ENCODE measurements at places on chromosomes 16 and 17.
A peak's percentile ranks its signal among the peaks of the same experiment; 100 is the strongest.

GRCh38 chr17:68057531-68057952 lies 22.0 kb downstream of the KPNA2 start:
- no peak for DNase-seq

GRCh38 chr16:57720142-57720575 lies 15.4 kb upstream of the KATNB1 start:
- peak; percentile 28 for DNase-seq

- DNase-seq = peak; percentile 97
Observed at GRCh38 chr16:87457709-87458423, 35.0 kb downstream of the ZCCHC14 start.

GRCh38 chr16:62764572-62764971 lies 728.3 kb upstream of the CDH8 start:
- DNase-seq = no peak

DNA sequence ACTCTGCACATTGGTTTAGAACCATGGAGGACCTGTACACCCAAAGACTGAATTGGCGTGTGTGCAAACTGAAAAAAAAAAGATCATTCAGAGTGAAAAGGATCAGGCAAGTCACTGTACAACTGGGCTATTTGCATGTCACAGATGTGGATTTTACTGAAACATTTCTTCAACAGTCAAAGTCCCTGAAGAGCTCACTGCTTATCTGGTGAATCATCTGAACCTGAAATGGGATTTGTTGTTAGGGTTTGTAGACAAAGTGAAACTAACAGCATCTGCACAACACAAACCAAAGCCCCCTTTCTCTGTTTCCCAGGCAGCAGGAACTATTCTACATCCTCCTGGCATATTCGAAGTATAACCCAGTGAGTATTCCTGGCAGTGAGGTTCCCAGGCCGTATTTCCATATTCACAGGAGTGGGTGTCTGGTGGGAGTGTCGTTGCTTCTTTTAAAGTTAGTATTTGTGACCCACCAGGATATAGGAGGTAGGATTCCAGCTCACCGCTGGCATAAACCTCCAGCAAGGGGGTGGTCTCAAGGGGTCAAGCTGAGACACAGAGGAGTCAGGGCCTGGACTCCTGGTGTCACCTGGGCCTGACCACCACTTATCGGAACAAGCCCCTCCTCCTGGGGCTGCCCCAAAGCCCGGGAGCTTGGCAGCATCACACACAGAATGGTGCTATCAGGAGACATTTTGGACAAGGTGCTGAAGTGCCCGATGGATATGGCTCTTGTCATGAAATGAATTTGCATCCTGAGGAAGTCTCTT lies 80.9 kb downstream of the GOSR1 start:
- no peak for DNase-seq

DNA sequence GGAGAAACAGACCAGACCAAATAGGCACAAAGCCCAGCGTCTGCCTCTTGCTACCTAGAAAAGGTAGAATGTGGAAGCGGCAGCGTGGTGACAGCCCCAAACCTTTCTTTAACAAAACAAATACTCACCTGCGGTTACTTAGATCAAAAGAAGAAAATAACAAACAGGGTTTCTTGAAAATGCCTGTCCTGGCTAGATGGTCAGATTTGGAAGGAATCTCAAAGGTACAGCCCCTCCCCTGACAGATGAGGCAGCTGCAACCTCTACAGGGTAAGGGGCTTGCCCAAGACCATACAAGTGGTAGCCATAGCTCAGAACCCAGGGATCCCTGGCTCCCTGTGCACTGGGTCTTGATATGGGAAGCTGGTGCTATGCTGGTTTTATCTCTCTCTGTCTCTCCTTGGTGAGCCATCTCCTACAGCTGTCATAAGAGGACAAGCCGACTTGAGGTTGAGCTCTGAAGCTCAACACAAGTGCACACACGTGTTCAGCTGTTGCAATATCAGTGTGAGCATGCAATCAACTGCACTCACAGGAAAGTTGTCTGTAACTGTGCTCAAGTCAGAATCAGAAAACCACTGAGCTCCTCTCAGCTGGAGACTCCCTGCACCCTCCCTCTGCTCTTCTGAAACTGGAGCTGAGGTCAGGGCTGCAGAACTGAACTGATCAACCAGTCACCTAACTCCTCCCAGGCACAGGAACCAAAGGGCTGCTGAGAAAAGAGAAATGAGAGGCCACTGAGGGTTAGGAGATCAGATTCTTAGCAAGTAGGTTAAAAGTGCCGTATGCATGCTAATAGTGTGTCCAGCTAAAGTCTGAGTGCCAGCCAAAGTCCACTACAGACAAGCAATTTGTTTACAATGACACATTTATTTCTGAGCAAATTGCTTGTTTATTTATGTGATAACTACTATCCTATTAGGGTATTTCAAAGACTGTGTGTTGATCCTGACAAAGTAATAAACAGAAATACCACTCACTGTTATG lies 6.1 kb upstream of the RNF157 start:
- no peak for DNase-seq

GRCh38 chr17:60151355-60151754 lies 1.6 kb downstream of the CA4 start:
- DNase-seq = no peak

- no peak for DNase-seq
Observed at GRCh38 chr16:8739151-8739550, 58.3 kb downstream of the TMEM186 start.

DNA sequence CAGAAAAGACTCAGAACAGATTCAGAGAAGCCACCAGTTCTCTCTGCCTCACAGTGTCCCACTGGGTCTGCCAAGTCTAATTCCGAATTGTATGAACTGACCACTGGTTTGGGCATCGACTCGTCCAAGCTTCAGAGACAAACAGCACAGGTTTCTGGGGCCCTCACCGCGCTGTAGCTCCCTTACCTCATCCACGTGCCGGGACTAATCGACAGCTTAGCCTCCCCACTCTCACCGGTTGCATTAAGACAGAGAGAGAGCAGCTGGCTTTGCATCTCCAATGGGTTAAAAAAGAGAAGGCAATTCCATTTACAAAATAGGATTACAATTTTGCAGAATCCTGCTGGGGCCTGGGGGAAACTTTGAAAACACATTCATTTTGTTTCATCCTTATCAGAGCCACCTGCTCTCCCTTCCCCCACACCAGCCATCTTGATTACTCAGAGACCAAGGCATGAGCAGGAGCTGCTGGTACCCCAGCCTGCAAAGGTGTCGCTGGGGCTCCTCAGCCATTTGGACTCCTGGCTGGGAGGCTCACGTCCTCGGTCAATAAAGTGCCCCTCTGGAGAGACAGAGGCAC lies 95.3 kb upstream of the RPL38 start:
- no peak for DNase-seq

GRCh38 chr16:53404959-53405358 lies 29.3 kb upstream of the RBL2 start:
- DNase-seq = no peak

DNA sequence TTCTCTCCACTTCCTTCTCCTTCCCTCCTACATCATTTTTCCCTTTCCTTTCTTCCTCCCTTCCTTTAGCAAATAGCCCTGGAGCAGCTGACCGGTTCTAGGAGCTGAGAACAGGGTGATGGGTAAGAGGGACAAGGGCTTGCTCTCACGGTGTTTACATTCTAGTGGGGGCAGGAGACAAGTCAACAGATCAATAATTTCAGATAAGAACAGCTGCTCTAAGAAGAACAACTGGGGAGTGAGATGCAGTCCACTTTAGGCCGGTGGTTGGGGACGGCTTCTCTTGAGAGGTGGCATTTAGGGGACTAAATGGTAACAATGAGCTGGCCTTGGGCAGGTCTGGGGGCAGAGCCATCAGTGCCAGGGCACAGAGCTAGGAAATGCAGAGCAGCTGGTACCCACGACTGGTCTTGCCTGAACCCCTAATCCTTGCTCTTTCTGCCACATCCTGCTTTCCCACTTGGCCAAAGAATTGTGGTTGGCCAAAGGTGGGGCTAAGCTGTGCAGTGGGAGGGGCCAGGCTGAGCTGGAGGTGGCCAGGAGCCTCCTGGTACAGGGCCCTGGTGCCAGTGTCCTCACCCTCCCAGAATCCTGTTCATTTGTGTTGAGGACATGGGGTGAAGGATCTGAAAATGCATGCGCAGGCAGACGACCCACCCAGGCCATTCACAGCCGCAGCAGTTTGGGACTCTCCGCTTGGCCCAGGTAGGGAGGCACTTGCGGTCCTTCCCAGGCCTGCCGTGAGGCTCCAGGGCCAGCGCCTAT lies 17.7 kb downstream of the CBX4 start:
- DNase-seq = no peak

DNA sequence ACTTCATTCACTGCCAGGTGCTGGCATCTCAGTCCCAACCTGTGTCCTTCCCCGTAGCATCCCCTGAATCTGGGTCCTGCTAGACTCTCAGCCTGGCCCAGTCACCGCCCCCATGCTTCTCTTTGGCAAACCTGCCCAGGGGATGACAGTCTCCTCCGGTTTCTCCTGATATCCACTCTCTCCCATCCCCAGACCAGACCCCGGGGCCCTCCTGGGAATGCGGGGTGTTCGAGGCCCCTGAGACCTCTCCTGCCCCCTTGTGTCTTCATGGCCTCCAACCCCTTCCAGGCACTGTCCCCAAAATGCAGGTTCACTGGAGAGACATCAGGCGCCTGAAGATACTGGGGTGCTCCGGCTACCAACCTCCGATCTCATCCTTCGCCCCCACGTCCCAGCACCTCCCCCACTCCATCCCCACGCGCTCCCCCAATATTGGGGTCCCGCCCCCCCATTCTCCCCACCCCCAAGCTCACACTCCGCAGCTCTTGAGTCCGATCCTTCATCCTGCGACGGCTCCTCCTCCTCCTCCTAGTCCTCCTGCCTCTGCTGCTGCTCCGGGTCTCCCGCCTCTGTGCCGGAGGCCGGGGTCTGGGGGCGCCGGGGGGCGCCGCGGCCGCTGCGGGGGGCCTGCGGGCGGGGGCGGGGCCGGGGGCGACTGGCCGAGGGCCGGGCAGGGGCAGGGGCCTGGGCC lies 399 bp downstream of the STX1B start:
- DNase-seq = no peak

- DNase-seq = no peak
Observed at GRCh38 chr16:47599512-47599911, 138.4 kb downstream of the PHKB start.

GRCh38 chr17:14805348-14805747 lies 459.8 kb downstream of the PMP22 start:
- DNase-seq = no peak

GRCh38 chr17:42167807-42168206 lies 13.0 kb upstream of the RAB5C start:
- no peak for DNase-seq

GRCh38 chr16:4544473-4544872 lies 5.9 kb upstream of the CDIP1 start:
- no peak for DNase-seq

- DNase-seq = no peak
Observed at GRCh38 chr17:73365906-73366623, 54.3 kb upstream of the CDC42EP4 start.

- DNase-seq = peak; percentile 21
Observed at GRCh38 chr17:45852535-45853297, 8.0 kb downstream of the SPPL2C start.

GRCh38 chr17:65628644-65629036 lies 67.2 kb upstream of the AXIN2 start:
- DNase-seq = no peak
